Left lobe of liver (tissue), 2 donors: ENCODE measurements at places on chromosomes 5 and 9.

DNA sequence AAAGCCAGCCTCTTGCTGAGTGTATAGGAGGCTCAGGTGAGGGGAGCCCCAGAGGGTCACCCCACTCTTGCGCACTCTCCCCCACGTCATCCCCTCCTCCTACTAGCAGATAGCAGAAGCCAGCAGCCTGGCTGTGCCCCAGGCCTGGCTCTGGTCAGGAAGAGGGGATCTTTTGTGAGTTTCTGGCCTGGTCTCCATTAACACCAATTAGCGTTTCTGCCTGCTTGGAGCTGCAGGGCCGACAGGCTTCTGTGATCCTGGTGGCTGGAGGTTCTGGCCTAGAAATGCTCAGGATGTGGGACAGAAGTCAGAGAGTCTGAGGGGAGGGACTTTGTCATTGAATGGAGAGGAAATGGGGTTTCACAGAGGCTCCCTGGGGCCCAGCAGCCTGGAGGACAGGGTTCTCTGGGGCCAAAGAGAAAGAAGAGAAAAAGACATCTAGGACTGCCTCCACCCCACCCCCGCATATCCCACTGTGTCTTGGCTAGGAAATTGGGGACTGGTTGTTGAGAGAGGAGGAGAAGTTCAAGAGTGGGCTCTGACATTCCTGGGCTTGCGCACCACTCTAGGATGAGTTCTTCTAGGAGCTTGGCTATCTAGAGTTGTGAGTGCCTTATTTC is 47.5 kb upstream of the ARAP3 start:
- DNase-seq, result no peak

- no peak for DNase-seq
These were observed 56.5 kb downstream of the SPOCK1 start for GRCh38 chr5:137442660-137443059.

- DNase-seq, result peak; percentile 55
These were observed 713 bp downstream of the MOB3B start for GRCh38 chr9:27528886-27529315.

GRCh38 chr5:61394793-61395192 is 62.7 kb downstream of the ZSWIM6 start:
- DNase-seq, result no peak

- no peak for DNase-seq
These were observed 25.4 kb upstream of the SNX18 start for GRCh38 chr5:54492178-54492577.

GRCh38 chr5:176362233-176362490 is 598 bp upstream of the KIAA1191 start:
- no peak for DNase-seq

GRCh38 chr5:53373451-53374158 is 106.8 kb upstream of the FST start:
- DNase-seq, result no peak

GRCh38 chr5:150485693-150486401 is 22.1 kb upstream of the NDST1 start:
- DNase-seq, result peak; percentile 90

GRCh38 chr5:42321785-42322184 is 101.5 kb upstream of the GHR start:
- no peak for DNase-seq

DNA sequence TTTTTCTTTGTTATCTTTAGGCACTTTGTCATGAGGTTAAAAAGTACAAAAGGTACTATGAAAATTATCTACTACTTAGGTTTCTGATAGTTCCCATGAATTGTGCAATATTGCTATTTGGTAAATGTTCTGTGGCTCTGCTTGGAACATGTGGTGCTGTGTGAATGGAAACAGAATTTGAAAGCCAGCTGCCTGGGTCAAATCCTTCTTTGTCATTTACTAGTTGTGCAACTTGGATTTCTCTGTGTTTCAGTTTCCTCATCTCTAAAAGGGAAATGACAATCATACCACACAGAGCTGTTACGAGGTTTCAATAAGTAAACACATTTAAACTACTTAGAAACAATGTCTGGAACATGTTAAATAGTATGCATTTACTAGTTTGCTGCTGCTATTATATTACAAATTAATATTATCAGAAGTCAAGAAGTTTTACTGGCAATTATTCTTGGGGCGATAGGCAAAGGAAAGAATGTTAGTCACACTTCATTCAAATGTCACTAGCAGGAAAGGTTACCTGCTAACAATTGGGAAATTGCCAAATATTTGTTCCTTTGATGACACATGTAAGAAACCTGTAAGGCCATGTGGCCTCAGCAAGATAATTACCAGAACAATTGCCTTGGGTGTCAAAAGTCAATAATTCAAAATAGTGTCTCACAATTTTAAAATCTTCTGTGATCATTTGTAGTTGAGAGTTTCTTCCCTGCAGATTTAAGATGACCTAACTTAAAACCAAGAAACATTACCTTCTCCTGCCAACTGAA is 184.8 kb downstream of the KIAA0825 start:
- peak; percentile 53 for DNase-seq

DNA sequence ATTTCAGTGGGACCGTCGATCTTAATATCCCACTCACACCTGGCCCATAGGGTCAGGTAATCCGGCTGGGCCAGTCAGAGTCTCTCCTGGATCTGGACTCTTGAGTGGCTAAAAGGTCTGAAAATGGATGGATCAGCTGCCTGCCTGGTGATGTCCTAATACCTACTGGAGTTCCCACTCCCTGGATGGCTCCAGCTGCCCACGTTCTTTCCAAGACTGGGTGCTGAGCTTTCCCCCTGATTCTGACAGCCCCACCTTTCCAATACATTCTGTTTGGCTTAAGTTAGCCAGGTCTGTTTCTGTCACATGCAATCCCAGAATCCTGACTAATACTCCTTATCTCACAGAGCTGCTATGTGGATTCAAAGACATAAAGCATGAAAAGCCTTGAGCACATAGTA is 10.2 kb downstream of the SH3PXD2B start:
- DNase-seq, result no peak

GRCh38 chr9:138042640-138043039 is 165.1 kb downstream of the CACNA1B start:
- DNase-seq, result no peak

DNA sequence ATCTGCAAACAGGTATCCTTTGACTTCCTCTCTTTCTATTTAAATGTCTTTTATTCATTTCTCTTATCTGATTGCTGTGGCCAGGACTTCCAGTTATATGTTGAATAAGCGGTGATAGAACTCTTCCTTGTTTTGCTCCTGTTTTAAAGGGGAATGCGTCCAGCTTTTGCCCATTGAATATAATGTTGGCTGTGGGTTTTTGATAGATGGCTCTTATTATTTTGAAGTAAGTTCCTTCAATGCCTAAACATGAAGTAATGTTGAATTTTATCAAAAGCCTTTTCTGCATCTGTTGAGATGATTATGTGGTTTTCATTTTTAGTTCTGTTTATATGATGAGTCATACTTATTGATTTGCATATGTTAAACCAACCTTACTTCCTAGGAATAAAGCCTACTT is 300.5 kb upstream of the CTNND2 start:
- DNase-seq, result no peak

- DNase-seq, result no peak
These were observed 644.4 kb upstream of the GRAMD2B start for GRCh38 chr5:125778791-125779190.

- DNase-seq, result no peak
These were observed 36.7 kb upstream of the UBE2D2 start for GRCh38 chr5:139524446-139524845.

DNA sequence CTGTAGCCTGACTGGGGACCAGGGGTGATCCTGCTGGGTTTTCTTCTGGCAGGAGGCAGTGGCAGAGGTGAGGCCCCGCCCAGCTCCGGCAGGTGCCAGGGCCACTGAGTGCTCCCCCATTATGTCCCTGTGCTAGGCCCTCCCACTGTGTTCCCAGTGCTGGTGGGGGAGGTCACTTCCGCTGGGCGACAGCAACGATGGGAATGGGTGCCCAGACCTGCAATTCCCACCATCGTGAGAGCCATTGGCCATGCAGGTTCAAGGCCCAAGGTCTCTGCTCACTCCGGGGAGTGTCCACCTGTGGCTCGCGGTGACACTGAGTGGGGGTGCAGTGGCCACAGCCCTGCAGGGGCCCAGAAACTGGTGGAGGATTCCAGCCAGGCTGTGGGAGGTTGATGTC is 98.6 kb downstream of the RXRA start:
- DNase-seq, result no peak

DNA sequence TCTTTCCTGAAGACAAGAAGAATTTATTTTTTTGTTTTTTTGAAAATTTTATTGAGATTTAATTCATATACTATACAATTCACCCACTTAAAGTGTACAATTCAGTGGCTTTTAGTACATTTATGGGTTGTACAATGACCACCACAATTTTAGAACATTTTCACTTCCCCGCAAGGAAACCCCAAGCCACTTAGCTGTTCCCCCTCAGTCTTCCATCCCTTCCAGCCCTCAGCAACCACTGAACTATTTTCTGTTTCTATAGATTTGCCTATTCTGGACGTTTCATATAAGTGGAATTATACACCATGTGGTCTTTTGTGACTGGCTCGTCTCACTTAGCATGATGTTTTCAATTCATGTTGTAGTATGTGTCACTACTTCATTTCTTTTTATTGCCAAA is 28.0 kb downstream of the DNAI1 start:
- no peak for DNase-seq

- DNase-seq, result peak; percentile 27
These were observed 15.0 kb downstream of the TENT4A start for GRCh38 chr5:6728011-6728794.

GRCh38 chr5:14880688-14881087 is 9.1 kb upstream of the ANKH start:
- no peak for DNase-seq

DNA sequence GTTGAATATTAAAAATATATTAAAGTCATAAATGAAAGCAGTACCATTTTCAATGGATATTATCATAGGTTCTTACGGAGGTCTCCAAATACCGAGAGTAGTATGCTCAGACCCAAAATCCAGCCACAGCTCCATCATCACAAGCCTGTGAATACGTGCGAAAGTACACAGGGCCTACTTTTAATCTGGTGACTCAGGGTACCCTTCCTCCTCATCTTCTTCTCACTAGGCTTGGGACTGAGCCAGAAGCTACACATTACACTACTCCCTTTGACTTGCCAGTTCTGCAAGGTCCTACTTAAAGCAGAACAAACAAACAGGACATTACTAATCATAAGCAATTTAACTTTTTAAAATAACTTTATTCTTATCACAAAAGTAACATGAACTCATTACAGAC is 7.6 kb upstream of the RIC1 start:
- no peak for DNase-seq

DNA sequence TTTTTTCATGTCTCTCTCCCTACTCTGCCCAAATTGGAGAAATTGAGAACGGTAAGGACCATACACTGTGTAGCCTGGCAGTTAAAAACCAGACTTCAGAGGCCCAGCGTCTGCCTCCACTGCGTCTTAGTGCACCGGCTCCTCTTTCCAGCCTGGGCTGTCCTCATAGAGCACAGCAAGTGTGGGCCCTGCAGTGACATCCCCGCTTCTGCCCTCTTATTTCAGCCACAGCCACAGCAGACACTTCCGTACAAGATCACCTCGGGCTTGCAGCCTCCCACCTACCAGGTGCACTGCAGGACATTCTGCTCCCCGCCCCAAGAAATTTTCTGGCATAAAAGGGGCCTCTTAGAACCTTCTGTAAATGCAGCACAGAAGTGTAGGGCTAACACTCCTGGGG is 21.4 kb upstream of the SMIM23 start:
- DNase-seq, result no peak

- no peak for DNase-seq
These were observed 9.9 kb upstream of the PRR16 start for GRCh38 chr5:120454094-120454798.

GRCh38 chr5:104361932-104362331 is 799.3 kb upstream of the NUDT12 start:
- no peak for DNase-seq

- DNase-seq, result no peak
These were observed 245.9 kb downstream of the SYK start for GRCh38 chr9:91047529-91047928.

DNA sequence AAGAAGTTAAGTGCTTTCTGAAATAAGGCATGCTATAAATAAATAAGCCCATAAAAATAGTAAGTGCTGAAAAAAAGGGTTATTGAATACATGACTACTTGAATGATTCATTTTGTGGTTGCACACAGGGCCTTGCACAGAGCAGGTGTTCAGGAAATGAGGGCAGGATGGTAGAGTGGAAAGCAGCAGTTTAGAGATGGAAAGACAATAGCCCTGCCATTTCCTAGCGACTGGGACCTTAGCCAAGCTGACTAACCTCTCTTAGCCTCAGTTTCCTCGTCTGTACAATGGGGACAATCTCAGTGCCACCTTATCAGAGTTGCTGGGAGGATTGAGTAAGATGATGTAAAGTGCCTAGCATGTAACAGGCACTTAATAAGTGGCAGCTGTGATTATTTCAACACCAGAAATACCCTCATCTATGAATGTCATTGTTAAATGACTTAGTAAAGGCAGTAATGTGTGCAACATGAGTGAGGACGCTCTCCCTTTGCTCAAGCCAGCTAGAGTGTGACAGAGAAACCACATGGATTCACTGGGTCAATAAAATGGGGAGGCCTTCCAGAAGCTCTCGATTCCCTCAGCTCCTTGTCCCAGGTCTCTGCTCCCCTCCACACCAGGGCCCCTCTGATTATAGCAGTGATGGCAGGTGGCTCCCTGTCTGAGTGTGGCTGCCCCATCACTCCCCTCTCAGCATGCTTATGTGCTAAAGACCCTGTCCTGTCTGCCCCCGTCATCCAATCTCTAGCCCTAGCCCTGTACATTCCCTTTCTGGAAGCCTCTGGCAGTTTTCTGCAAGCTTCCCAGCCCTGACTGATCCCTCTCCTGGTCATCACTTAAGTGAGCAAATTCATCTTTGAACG is 16.0 kb upstream of the PHF19 start:
- DNase-seq, result no peak

DNA sequence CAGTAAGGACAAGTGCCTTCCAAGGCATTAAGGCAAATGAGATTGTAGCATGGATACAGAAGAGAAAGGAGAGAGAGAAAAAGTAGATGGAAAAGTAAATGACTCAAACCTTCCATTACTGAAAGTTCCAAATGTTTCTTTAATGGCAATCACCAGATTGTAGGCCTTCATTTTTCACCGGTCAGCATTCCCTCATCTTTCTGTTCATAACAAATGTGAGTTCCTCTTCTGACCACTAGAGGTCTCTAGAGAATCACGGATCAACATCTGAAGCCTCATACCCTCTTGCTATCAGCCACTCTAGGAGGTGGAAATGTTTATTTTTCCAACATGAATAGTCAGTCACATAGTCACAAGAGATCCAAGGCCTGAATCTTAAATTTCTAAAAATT is 73.6 kb upstream of the RPS23 start:
- DNase-seq, result no peak

DNA sequence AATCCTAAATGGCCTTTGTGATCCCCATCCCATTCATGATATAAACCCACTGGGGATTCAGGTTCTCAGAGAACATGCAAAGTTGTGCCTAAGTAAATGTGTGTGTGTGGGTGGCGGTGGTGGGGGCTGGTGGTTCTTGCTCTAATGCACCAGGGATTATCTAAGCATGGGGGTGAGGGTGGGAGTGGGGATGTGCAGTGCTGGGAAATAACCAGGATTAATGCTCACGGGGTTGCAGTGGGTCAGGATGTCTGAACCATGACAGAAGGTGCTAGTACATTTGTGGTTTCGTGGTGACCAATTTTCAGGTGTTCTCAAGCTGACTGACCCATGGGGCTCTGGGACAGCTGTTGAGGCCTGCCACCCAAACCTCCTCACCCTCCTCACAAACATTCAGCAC is 101.0 kb downstream of the ZNF608 start:
- no peak for DNase-seq
